Mucosa of descending colon (tissue), 3 donors: ENCODE measurements at places on chromosomes 3 and 15.
A peak's percentile ranks its signal among the peaks of the same experiment; 100 is the strongest.

DNA sequence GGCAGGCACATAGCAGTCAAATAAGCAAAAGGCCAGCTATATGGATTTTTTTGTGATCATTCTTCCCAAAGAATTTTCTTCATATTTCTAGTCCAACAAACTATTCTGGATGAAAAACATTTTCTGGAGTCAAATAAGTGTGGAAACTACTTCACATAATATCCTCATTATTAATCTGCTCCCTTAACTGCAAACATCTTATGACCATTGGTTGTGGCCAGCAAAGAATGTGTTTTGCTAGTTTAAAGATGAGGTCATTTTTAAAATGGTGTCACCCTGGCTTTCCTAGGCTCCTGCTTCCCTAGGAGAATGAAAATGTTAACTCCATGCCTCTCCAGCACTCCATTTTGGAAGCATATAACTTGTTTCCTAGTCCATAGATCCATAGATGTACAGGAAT, 118.8 kb downstream of the SST start:
- no peak for DNase-seq

DNA sequence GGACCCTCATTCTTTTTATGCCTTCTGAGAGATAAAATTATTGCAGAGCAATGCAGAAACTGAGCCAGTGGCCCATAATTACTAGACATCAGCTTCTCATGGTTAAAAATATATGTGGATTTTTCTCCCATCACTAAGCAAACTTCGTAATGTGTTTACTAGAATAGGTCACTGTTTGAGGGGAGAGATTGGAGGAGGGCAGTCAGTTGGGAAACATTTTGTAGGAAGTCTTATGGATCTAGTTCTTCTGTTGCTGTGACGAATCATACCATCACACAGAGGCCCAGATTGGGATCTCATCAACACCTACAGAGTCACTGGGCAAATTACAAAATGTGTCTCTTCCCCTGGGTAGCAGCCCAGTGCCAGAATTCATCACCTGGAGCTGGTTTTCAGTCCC, 81.4 kb downstream of the PDE8A start:
- DNase-seq = no peak

- no peak for DNase-seq
Measured at GRCh38 chr3:56164436-56164835, 303.8 kb downstream of the ERC2 start.

GRCh38 chr3:24316887-24317383, 177.7 kb downstream of the THRB start:
- DNase-seq = peak; percentile 38

DNA sequence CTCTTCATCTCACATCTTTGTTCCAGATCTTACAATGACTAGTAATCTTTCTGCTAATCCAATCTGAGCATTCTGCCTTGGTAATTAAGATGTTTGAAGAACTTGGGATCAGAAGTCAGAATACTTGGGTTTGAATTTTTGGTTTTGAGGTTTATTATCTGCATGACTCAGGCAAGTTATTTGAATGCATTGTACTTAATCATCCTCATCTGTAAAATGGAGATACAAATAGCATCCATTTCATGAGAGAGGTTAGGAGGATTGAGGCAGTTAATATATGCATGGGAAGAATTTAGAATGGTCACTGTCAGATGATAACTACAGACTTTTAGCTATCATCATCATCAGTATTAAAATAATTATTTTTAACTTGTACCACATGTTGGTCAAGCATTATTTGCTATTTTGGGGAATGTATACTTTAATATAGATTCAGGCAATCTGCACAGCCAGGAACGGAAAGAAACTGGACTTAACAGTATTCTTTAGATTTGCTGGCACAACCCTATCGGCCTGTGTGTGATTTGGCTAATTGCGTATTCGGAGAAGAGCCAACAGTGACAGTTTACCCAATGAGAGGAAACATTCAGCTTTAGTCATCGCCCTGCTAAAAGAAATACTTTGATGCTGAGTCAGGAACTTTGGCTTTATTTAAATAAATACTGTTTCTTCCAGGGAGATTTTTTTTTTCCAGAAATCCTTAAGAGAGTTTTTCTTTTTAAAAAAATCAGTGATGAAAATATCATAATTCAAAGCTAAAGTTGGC, 600.0 kb downstream of the ROBO1 start:
- DNase-seq = no peak

DNA sequence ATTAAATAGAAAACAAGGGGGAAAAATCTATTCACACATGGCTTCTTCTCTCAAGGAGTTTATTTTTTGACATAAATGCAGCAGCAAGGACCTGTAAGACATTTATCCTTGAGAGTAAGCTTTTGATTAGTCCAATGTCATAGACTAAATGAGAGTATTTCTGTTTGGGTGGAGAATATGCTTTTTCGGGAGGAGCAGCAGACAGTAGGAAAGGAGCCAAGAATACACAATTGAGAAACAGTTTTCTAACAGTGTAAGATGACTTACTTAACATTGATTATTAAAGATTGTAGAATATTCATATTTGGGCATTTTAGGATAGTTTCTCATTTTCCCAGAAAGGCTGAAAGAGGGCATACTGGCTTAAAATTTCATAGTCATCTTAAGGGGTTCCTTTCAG, 65.9 kb upstream of the PAQR5 start:
- no peak for DNase-seq

DNA sequence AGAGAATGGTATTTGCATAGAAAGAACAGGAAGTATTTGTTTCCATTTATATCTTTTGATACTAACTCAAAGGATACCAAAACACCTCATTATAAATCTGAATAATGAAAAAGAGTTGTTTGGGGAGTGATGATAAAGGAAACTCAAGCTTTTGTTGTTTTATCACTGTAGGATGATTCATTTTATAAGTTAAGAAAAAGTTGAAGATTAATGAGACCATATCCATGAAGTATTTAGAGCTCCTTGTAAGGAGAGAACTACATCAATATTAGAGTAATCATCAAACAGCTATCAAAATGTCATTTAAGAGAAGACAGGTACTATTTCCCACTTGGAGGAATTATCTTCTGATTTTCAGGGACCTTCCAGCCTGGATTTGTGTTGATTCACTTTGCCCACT, 92.5 kb downstream of the EPHB1 start:
- no peak for DNase-seq

GRCh38 chr3:32026593-32026992, 45.0 kb downstream of the ZNF860 start:
- no peak for DNase-seq

DNA sequence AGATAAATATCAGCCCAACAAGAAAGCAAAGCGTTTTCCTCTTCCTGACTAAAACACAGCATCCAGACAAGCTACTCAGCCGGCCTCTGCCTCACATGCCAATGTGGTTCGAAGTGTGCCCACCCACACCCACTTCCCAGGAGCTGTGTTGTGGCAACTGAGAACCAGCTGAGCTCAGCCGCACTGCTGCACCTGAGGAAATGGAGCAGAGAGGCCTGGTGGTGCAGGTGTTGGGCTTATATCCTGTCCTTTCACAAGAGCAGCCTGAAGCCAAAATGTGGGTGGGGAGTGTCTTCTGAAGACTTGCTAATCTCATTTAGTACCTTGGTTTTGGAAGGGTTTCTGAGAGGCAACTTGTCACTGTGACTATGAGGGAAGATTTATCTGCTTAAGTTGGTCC, 23.0 kb upstream of the RETNLB start:
- DNase-seq = peak; percentile 48

GRCh38 chr3:197465996-197466549, 89.7 kb downstream of the BDH1 start:
- no peak for DNase-seq

- DNase-seq = no peak
Measured at GRCh38 chr3:162884373-162884772, 1387.8 kb downstream of the OTOL1 start.

DNA sequence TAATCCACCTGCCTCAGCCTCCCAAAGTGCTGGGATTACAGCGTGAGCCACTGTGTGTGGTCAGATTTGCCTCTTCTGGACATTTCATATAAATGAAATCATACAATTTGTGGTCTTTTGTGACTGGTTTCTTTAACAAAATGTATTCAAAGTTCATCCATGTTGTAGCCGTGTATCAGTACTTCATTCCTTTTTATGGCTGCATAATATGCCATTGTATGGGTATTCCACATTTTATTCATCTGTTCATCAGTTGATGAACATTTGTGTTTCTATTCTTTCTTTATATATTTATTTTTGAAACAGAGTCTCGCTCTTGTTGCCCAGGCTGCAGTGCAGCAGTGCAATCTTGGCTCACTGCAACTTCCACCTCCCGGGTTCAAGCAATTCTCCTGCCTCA, 25.8 kb downstream of the WDR76 start:
- DNase-seq = no peak

GRCh38 chr15:60255390-60255789, 142.4 kb downstream of the ANXA2 start:
- no peak for DNase-seq

GRCh38 chr15:80615783-80616391, 79.2 kb upstream of the ABHD17C start:
- DNase-seq = peak; percentile 88

GRCh38 chr3:53255423-53255774, 423 bp downstream of the TKT start:
- DNase-seq = peak; percentile 68

GRCh38 chr3:149026718-149027117, 35.4 kb downstream of the GYG1 start:
- no peak for DNase-seq

DNA sequence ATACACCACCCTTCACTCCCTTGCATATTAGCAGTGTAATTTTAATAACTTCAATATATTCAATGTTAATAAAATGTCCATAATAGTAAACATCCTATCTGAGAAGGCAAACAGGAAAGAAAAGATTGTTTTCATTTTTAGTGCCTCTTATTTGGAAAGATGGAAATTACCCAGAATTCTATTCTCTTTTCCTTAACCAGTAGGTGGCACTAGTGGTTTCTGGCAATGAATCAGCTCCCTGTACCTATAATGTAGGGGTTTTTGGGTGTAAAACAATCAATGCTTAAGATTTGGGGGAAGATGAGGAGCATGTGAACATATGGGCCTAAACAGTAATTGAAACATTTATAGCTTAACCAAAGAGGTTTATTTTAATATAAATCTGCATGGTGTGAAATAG, 5.7 kb upstream of the SEMA6D start:
- no peak for DNase-seq

DNA sequence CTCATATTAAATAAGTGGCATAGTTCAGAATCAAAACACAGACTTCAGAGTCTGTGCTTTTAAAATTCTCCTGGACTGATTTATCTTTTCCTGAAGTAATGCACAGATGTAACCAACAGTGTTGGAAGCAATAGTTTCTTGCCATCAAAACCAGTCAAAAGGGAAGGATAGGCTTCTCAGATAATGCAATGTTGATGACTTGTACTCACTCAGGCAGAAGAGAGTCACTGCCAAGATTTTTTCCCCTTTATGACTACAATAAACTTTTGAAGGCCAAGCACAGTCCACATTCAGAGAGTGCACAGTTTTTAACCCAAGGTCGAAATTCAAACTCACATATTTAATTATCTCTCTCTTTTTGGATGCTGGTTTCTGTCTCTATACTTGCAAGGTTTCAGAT, 305.0 kb upstream of the SGO1 start:
- DNase-seq = no peak

- DNase-seq = no peak
Measured at GRCh38 chr3:129441782-129442181, 1.8 kb downstream of the IFT122 start.

DNA sequence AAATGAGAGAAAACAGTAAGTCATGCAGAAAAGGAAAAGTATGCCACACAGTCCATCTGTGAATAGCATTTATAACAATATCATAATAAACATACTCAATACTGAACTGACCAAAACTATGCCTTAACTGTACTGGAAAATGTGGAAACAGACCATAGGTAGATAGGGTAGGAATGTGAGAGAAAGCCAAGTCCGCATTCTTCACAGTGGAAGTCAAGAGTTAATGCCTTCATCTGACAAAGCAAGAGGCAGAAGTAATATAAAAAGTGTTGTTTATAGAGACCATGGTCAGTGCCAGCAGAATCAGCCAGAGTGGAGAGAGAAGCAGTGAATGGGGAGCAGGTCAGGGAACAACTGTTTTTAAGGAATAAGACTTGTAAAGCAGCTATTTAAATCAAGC, 52.3 kb downstream of the KBTBD12 start:
- DNase-seq = no peak

GRCh38 chr15:75542386-75542797, 36.7 kb downstream of the PTPN9 start:
- no peak for DNase-seq

DNA sequence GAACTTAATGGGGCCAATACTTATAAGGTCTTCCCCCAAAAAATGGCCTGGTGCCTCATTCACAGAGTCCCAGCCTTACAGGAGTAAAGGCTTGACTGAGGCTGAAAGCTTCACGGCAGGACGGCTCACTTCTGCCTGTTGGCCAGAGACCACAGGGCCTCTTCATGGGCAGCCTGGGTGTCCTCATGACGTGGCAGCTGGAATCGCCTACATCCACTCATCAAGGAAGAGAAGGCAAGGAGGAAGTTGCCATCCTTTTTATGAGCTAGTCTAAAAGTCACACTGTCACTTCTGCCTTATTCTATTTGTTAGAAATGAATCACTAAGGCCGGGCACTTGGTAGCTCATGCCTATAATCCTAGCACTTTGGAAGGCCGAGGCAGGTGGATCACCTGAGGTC, 89.3 kb upstream of the DGKG start:
- no peak for DNase-seq

DNA sequence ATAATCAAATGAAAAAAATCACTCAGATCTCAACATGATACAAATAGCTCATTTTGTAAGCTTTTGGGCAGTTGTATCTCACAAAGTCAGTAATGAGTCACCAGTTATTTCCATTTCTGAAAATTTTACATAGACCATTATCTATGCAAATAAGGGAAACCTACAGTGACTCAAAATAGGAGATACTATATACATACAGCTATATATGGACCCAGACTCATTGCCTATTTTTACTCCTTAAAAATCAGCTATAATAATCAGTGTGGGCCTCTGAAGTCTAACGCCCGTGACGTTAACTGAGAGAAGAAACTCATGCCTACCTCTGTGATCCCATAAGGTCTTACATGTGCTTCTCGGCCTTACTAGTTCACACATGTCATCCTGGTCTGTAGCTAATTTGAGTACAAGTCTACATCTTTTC, 31.6 kb downstream of the LRIG1 start:
- no peak for DNase-seq

DNA sequence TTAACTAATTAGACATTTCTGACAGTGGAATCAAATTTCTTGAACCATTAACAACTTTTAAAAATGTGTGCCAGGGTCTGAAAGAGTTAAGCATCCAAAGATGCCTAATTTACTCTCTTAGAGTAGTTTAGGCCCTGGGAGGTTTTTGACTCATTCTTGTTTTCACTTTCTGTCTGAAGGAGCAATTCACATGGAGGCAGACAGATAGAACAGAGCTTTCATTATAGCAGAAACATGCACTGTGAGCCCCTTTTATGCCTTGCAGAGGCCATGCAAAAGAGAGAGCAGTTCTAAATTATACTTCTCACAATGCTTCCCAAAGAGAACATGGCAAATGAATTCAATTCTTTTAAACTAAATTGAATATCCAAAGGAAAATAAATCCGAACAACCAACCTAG, 554.8 kb downstream of the MFSD1 start:
- DNase-seq = no peak
